ENCODE measurements at places on chromosomes 1 and 21. TPM values are rescaled to one million over a fixed set of nuclear protein-coding genes. Genes with fewer than 3 reads are reported as not detected.

- peak overlapping the region; percentile 55 for H3K4me3 ChIP-seq
- peaks cover 56% of the 10 kb centered on the region for H3K27me3 ChIP-seq
- H3K4me1 ChIP-seq = peaks cover 28% of the 10 kb centered on the region
- H3K27ac ChIP-seq = peak overlapping the region; percentile 73
- DNase-seq = no peak
Measured at GRCh38 chr1:11691928-11692711, 610 bp downstream of the DRAXIN start.

GRCh38 chr1:7070389-7071029 lies 285.3 kb downstream of the CAMTA1 start:
- H3K4me3 ChIP-seq = no peak overlapping the region
- no peak overlapping the region for H3K27ac ChIP-seq
- H3K4me1 ChIP-seq = no peaks in the 10 kb centered on the region
- H3K27me3 ChIP-seq = peaks cover 5% of the 10 kb centered on the region

AMY1A gene
- not detected for total RNA-seq

- H3K4me1 ChIP-seq = no peaks in the 10 kb centered on the region
- no peak overlapping the region for H3K27ac ChIP-seq
- H3K4me3 ChIP-seq = no peak overlapping the region
- DNase-seq = no peak
- H3K36me3 ChIP-seq = peaks cover 11% of the 10 kb centered on the region
Measured at GRCh38 chr1:228259368-228259894, 51.6 kb downstream of the OBSCN start.

LORICRIN gene
- not detected for total RNA-seq

SHISAL2A gene
- total RNA-seq = 8.2 TPM

NPHS2 gene
- total RNA-seq = not detected

DNA sequence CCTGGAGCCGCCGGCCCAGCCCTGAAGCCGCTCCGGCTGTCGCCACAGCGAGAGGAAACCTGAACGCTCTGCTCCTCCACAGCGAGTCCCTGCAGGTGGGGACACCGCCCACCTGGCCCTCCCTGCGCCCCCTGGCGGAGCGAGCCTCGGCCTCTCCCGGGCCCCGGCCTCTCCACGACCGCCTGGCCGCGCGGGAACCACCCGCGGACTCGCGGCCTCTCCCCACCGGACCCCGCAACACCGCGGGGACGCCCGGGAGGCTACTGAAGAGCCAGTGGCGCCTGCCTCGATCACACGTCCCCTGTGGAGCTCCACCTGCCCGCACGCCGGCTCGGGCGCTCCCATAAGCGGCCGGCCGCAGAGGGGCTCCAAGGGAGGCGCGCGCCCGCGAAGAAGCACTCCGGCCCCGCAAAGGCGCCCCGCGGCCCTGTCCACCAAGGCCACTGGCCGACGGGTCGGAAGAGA lies 109.6 kb downstream of the KCNN3 start:
- peaks cover 44% of the 10 kb centered on the region for H3K4me1 ChIP-seq
- peak; percentile 83 for DNase-seq
- H3K27ac ChIP-seq = peak overlapping the region; percentile 52
- peak overlapping the region; percentile 51 for H3K4me3 ChIP-seq

DNA sequence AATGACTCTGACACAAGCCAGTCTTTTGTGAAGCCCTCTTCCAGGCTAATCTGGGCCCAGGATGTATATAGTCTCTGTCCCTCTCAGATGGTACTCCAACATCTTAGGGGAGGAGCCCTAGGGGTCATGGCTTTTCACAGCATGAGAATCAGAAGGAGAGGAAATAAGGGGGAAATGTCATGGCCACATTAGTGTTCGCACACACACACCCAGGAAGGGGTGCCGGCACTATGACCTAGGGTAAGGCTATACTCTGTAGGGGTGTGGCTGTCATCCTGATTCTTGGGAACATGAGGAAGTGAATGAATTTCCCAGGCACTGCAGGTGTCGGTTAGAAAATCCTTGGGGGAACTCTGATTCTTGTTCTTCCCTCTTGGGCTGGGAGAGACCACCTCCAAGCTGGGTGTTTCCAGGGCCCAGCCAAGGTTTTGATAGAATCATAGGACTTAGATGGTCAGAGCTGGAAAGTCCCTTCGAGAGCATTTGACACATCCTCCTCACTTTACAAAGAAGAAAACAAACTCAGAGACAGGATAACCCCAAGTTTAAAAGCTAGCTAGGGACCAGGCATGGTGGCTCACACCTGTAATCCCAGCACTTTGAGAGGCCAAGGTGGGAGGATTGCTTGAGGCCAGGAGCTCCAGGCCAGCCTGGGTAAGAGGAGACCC lies 22.0 kb downstream of the GFI1 start:
- H3K4me3 ChIP-seq = peak overlapping the region; percentile 37
- no peaks in the 10 kb centered on the region for H3K27me3 ChIP-seq
- H3K27ac ChIP-seq = peak overlapping the region; percentile 62

PGLYRP3 gene
- not detected for total RNA-seq

DNA sequence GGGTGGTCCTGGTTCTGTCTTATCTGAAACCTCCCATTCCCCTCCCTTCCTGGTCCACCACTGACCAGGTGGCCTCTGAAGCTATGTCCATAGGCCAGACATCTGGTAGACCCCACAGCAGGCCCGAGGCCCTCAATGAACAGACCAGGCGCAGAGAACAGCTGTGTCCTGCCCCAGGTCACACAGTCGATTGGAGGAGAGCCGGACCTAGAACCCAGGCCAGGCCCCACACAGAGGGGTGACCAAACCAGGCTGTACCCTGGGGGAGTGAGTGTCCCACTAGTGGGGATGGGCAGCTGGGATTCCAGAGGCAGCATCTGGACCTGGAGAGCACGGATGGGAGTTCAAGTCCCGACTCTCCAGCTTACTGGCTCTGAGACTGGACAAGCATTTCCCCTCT lies 29.2 kb downstream of the RNU1-1 start:
- no peak overlapping the region for H3K27ac ChIP-seq
- no peak overlapping the region for H3K4me3 ChIP-seq
- no peak for DNase-seq
- H3K4me1 ChIP-seq = no peaks in the 10 kb centered on the region
- no peaks in the 10 kb centered on the region for H3K27me3 ChIP-seq
- peaks cover 5% of the 10 kb centered on the region for H3K36me3 ChIP-seq

DNA sequence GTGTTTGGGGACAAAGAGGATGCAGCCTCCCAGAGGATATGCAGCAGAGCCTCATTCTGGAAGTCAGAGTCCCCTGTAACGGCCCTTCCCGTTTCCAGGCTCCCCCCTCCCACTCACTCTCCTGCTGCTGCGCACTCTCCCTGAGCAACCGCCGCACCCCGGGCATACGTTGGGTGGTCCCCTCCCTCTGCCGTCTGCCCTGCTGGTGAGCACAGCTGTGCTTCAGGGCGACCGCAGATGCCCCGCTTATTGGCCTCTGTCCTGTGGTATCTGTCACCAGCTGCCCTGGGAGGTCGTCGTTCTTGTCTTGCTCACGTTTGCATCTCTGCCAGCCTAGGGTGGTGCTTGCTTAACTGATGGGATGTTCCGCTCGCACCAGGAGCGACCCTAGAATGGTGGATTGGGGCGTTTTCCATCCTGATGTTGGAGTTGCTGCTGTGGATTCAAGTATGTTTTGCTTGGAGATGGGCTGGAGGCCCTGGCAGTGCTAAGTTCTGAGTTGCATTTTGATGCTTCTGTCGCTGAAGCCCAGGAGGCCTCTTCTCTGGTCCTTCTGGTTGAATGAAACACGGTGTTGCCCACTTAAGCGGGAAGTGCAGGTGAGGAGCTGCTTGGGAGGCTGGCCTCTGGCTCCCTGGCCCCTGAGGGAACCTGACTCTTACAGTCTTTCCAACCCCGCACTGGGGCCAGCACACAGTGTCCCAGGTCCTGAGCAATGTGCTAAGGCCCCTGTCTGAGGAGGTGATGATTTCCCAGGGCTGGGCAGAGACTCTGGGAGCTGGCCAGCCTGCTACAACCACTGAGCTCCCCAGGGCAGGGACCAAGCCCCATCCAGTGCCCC lies 3.2 kb downstream of the TMEM201 start:
- no peak overlapping the region for H3K27ac ChIP-seq
- no peak overlapping the region for H3K4me3 ChIP-seq
- peaks cover 40% of the 10 kb centered on the region for H3K4me1 ChIP-seq
- DNase-seq = no peak

DNA sequence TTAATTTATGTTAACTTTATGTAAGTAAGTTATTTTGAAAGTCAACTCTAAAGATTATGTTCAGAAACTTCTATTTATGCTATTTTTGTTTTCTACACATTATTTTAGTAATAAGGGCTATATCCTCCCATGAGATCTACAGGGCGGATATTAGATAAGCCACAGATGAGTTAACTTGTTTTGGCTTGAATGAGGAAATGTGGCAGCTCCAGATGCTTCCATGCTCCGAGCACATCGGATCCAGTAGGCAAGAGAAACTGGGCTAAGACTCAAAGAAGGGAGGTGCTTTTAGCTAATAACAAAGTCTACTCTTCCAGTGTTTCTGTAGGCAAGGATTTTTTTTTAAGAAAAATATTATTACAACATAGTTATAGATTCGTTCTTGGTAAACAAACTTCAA lies 20.0 kb upstream of the LAMC1 start:
- no peak for DNase-seq
- H3K4me3 ChIP-seq = no peak overlapping the region
- H3K36me3 ChIP-seq = no peaks in the 10 kb centered on the region

PHC2 gene
- total RNA-seq = 43.2 TPM

IGSF3 gene
- total RNA-seq = 0.77 TPM

LCE1B gene
- total RNA-seq = not detected

SLAMF8 gene
- 0.47 TPM for total RNA-seq

DNA sequence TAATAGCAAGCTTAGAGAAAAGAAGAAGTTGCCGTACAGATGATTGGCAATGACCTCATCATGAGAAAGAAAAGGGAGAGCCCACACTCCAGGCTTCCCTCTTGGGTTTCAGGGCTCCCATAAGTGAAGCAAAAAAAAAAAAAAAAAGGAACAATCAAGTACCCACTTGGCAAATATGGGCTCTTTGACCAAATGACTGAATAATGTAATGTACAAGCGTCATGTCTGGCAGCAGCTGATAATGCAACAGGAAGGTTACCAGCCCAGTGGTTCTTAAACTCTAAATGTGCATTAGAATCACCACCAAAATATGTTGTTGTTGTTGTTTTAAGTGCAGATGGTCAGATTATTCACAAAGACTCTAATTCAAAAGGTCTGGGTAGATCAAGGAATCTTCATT lies 13.5 kb downstream of the TNFSF4 start:
- no peak overlapping the region for H3K27ac ChIP-seq
- peaks cover 10% of the 10 kb centered on the region for H3K4me1 ChIP-seq
- DNase-seq = no peak
- H3K27me3 ChIP-seq = no peaks in the 10 kb centered on the region

GRCh38 chr1:40530735-40531380 lies 579 bp upstream of the ZNF684 start:
- peak overlapping the region; percentile 93 for H3K27ac ChIP-seq
- DNase-seq = peak; percentile 6
- H3K4me3 ChIP-seq = peak overlapping the region; percentile 95
- peaks cover 24% of the 10 kb centered on the region for H3K4me1 ChIP-seq

SRSF10 gene
- 224 TPM for total RNA-seq

S100A7 gene
- not detected for total RNA-seq

- H3K27me3 ChIP-seq = peaks cover 14% of the 10 kb centered on the region
- no peaks in the 10 kb centered on the region for H3K4me1 ChIP-seq
- no peak overlapping the region for H3K4me3 ChIP-seq
- no peaks in the 10 kb centered on the region for H3K36me3 ChIP-seq
Measured at GRCh38 chr1:183239220-183239742, 53.2 kb downstream of the LAMC2 start.

Measured in activated CD4-positive, alpha-beta T cell treated with anti-CD3 and anti-CD28 coated beads, Interleukin-2, amount 10 ng/mL, durations not matched to agents 7 days and 5 days (primary cell).